ENCODE measurements at places on chromosomes 13 and 19.
A peak's percentile ranks its signal among the peaks of the same experiment; 100 is the strongest.

- DNase-seq: peak; percentile 58
These were observed 121.5 kb downstream of the FRY start for GRCh38 chr13:32153056-32153455.

- no peak for DNase-seq
These were observed 665.7 kb upstream of the GPC6 start for GRCh38 chr13:92560883-92561282.

DNA sequence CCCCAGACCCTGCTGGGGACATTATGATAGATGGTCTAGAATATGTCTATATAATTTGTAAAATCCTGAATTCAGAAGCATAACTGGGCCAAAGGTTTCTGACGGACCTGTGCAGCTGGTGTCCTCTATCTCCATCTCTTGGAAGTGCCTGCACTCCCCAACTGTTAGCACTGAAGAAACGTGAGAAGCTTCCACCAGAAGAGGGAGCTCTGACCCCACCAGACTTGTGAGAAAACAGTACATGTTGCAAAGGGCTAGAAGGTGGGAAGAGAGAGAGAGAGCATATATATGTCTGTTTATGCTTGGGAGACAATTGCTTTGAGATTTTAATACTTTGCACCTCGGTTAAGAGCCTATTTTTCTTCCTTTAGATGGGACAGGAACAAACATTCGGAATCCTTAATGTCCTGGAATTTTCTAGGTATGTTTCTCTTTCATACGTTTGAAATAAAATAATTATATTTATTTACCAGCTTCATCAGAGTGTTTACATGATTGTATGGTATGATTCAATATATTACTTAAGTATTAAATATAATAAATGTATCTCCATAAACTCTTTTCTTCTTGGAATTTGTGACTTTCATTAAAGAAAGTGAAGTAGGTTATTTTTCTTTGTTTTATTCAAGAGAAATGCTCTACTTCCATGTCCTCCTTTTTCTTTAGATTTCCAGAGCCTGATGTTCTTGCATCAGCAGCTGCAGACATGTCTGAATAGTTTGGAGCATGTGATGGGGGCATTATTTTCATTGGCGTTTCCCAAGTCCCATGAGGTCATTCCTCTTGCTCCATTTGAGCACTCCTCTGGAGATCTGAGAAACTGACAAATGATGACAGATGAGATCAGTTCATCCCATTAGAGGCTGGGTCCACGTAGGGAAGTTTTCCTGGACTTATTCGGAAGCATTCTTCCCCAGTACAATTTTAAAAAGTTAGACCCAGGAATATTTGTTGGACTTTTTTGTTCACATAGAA, 202.9 kb downstream of the ATP8A2 start:
- peak; percentile 79 for DNase-seq

DNA sequence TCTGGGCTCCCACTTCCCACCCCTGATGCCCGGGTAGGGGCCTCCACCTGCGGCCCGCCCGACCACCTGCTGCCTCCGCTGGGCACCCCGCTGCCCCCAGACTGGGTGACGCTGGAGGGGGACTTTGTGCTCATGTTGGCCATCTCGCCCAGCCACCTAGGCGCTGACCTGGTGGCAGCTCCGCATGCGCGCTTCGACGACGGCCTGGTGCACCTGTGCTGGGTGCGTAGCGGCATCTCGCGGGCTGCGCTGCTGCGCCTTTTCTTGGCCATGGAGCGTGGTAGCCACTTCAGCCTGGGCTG, 7.9 kb downstream of the DBP start:
- no peak for DNase-seq

DNA sequence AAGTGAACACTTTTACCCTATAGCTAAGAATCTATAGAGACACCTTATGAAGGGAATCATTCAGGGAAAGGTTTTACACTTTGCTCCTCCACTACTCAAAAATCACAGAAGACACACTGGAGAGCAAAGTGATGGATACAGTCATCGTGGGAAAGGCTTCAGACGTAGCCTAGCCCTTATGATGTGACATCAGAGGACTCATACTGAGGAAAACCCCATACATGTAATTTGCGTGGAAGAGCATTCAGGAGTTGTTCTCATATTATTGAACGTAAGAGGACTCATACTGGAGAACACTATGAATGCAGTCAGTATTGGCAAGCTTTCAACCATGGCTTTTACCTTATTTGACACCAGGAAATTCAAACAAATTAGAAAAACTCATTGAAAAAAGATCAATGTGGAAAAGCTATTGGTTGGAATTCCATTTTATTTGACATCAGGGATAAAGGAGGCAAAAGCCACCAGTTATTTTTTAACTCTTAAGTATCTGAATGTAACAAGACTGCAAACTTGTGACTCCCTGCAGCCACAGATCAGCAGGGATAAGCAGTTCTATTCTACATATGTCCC, 16.1 kb upstream of the ZNF274 start:
- DNase-seq: no peak

DNA sequence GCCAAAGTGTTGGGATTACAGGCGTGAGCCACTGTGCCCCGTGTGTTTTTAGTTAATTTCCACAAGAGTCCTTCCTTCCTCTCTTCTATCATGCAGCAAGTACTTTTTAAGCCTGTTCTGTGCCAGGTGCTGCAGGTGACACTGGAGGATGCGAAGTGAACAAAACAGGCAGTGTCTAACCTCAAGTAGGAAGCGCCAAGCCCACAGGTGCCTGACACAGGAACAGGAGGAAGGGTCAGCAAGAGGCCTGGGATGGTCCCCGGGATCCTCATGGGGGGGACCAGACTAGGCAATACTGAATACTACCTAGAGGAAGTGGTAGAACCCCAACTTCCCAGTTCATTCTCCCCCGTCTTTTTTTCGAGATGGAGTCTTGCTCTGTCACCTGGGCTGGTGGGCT, 1.8 kb upstream of the CALR start:
- DNase-seq: no peak
